Thoracic aorta (tissue), 2 donors: ENCODE measurements at places on chromosomes 7 and 10. TPM values are rescaled to one million over a fixed set of nuclear protein-coding genes. Genes with fewer than 3 reads are reported as not detected.

DNA sequence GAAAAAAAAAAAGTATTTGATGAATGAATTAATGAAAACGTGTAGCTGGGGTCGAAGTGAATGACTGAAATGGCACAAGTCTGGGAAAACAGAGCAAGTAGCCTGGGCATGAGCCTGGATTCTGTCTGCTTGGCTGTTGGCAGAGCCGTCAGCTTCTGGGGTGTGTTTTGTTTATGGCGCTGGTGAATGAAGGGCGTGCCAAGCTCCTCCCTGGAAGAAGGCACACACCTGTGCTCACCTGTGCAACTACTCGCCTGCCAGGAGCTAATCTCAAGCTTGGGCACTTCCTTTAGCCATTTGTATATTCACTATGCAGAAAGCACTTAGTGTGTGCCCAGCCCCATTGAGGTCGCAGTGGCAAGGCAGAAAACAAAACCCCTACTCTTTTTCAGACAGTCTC lies 74.1 kb downstream of the GTF2IRD1 start:
- no peak for DNase-seq

DNA sequence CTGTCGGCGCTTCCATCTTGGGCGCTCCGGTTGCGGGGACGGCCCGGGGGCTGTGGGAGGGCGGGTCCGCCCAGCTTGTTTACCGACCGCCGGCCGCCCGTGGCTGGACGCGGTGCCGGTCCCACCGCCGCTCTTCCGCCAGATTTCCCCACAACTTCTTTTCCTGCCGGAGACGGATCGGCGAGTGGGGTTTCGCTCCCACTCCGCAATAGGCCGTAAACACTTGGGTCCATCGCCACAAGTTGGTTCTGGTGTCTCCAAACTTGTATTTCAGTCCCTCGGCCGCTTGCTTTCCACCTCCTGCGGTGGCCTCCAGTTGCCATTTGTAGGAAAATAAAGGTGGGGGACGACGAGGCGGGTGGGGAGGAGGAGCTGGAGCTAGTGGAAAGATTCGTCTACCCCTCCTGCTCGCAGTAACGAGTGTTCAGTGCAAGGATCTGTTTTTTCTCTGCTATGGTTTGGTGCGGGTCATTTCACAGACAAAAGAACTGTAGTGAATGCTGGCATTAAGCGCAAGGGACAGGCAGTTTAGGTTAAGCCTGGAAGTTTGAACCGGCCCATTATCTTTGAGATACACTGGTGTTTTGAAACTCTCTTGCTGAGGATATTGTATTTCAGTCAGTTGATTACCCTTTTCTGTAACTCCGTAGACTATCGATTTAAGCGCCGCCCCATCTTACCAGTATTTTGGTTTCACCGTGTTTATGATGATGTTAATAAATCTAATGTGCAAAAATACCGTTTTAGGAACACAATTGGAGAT lies 24.3 kb upstream of the ZRANB1 start:
- no peak for DNase-seq

CPVL gene
- 21.0 TPM for total RNA-seq

DNA sequence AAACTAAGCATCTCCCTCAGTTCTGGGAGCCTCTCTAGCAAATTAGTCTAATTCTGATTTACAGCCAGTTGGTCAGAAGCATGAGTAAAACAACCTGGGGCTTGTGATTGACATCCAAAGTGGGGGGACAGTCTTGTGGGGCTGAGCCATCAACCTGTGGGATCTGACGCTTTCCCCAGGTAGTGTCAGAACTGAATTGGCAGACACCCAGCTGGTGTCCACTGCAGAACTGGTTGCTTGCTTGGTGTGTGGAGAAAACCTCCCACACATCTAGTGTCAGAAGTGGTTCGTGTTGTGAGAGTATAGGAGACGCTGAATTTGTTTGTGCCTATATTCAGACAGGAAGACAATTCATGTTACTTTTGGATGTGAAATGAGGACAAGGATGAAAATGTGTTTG lies 92.2 kb upstream of the PDCD4 start:
- DNase-seq: no peak

BTBD16 gene
- not detected for total RNA-seq

- DNase-seq: no peak
Measured at GRCh38 chr10:125797424-125797823, 21.8 kb upstream of the MMP21 start.

TAS2R41 gene
- not detected for total RNA-seq

DNA sequence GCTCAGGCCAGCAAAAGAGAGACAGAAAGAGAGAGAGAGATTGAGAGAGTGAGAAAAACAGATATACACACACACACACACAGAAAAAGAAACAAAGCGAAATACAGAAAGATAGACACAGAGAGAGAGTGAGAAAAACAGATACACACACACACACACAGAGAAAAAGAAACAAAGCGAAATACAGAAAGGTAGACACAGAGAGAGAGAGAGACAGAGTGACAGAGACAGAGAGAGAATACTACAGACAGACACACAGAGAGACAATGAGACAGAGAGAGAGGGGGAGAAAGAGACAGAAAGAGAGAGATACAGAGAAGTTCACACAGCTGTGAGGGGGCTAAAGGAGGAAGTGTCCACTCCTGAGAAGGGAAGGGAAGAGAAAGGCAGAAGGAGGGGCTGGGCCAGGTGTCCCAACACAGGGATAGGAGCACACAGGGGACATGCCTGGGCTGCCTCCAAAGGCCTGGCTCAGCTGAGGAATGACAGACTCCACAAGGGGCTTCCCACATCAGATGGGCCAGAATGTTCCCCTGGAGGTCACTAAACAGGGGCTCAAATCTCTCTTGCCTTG lies 4.3 kb downstream of the GCK start:
- no peak for DNase-seq

DNA sequence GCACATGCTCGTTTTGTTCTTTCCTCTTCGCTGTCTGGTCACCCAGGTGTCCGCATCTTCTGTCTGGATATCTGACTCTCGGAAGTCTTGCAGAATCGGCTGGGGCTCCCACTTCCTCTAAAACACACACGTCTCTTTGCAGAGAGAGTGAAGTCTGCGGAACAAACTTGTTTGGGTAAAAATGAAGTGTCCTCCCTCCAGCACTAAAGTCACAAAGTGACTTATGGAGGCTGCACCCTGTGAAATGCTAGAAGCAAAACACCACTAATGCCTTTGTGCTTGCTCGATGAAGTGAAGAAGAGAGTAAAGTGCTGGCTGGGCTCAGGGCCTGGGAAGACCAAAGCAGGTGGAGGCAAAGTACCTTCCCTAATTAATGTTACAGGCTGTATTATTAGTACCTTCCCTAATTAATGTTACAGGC lies 71.4 kb downstream of the FGFR2 start:
- DNase-seq: no peak

DNA sequence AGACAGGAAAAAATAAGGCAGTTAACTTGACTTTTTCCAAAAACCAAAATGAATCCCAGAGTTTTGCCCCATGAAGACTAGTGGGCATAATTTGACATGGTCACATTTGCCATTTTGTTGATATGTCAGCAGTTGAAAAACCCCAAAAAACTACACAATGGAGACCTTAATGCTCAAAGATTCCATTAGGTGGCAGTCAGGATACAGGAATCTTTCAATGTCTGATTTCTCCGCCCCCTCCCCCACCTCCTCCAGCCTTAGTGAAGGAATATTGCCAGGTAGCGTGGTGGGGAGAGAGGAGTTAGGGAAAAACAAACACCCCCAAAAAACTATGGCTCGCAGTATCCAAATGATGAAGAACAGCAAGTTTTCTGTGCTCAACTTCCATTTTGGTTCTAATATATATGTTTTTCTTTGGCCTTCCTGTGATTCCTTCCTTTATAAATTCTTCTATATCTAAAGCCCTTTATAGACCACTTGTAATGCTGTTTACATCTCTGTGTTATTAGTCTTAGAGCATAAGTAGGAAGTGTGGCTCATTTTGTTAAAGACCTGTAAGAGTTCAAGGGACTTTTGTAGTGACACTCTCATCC lies 6.7 kb upstream of the SMNDC1 start:
- DNase-seq: no peak

GRCh38 chr7:122525355-122525754 lies 173.6 kb downstream of the RNF133 start:
- no peak for DNase-seq

PLAU gene
- total RNA-seq: 100 TPM

SMKR1 gene
- total RNA-seq: not detected

- DNase-seq: no peak
Measured at GRCh38 chr10:95413588-95413987, 122.8 kb upstream of the PDLIM1 start.

DNA sequence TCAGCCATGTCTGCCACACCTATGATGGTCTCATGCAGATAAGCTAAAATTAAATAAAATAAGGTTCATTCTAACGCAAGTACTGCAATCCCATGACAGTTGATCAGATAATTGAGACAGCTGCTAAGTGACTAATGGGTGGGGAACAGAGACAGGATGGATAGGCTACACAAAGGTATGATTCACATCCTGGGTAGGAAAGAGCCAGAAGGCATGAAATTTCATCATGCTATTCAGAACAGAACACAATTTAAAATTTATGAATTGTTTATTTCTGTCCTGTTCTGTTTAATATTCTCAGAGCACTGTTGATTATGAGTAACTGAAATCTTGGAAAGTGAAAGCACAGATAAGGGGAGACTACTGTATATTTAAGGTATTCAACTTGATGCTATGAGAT lies 381.8 kb upstream of the SORCS1 start:
- no peak for DNase-seq

- DNase-seq: no peak
Measured at GRCh38 chr7:139679731-139680594, 97.8 kb downstream of the HIPK2 start.

VTI1A gene
- total RNA-seq: 71.6 TPM

DNA sequence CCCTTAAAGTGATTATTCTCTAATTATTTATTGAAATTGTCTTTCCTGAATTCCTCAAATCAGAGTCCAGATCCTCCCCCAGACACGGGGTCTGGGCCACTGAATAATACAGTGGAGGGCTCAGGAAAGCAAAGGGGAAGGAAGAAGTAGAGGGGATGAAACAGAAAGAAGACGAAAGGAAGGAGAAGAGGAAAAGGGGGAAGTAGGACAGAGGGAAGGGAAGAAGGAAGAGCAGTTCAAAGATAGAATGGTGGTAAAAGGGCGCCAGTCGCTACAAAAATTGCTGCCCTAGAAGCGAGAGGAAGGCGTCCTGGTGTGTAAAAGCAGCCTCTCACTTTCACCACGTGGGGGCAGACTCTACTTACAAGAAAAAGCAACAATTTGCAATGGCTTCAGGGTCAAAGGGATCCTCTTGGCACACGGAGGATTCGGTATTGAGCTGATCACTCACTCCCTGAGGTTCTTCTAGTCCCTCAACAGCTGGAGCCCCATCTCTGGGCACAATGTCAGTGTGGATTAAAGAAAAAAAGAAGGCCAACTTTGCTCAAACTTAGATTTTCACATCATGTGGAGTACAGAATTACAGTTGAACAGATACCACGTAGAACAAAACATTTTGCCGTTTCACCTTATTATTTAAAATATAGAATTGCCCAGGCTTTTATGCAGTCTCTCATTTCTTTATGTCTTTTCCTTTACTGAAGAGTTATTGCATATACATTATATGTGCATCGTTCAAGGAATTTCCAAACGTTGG lies 31.4 kb upstream of the NPVF start:
- DNase-seq: no peak

- no peak for DNase-seq
Measured at GRCh38 chr10:109931163-109931562, 7.9 kb upstream of the XPNPEP1 start.

- no peak for DNase-seq
Measured at GRCh38 chr10:109178591-109178990, 744.7 kb downstream of the XPNPEP1 start.

CCDC172 gene
- total RNA-seq: not detected

DNA sequence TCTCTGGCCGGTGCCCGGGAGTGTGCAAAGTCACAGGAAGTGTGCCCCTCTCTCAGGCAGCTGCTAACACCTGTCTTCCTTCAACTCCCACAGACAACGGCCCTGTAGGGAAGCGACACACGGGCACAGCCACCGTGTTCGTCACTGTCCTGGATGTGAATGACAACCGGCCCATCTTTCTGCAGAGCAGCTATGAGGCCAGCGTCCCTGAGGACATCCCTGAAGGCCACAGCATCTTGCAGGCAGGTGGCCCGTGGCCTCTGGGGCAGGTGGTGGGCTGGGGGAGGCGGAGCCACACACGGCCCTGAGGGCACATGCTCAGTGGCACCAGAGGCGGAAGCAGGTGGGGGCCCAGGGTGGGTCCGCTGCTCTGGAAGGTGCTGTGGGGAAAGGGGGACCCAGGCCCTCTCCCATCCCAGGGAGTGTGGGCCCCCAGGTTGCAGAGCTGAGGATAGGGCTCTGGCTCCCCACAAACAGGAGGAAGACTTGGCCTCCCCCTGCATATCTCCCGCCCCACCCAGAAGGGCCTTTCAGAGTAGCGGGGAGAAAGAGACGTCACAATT lies 6.9 kb downstream of the C10orf105 start:
- DNase-seq: no peak
